ENCODE measurements at places on chromosomes 3 and 15.
A peak's percentile ranks its signal among the peaks of the same experiment; 100 is the strongest.

DNA sequence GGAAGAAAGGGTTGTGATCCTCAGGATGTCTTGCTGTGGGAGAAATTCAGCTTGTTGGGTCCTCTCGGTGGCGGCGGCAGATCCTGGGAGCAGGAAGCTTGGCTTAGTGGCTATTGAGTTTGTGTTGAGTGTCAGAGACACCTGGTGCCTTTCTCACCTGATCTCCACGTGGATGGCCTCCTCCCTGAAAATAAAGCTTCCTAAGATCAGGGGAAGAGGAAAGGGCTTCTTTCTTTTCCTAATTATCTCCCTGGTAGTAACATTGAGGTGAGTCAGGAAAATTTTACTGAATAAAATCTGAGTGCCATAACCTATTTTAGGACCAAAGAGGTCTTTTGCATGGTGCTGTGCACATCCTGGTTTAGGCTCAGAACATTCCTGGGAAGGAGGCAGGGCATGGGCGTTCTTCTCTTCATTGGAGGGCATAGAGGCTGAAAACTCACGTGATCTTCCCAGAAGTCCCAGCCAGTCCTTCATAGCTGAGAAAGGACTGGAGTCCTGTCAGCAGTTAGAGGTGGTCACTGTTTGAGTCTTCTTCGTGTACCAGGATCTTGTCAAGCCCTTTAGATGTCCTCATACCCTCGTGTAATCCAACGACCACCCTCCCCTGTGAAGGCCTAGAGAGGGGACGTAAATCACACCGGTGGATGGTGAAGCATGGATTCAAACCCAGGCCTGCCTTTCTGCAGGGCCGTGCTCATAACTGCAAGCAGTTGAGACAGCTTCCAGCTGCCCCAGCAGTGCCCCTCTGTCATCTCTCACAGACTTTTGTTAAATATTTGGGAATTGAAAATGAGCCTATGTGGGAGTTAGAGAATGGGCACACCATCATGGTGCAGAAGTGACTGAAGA is 1.1 kb downstream of the CMTM8 start:
- DNase-seq = no peak

GRCh38 chr3:119825820-119826219 is 43.9 kb downstream of the NR1I2 start:
- no peak for DNase-seq

GRCh38 chr15:58139989-58140522 is 1.9 kb downstream of the AQP9 start:
- DNase-seq = no peak

DNA sequence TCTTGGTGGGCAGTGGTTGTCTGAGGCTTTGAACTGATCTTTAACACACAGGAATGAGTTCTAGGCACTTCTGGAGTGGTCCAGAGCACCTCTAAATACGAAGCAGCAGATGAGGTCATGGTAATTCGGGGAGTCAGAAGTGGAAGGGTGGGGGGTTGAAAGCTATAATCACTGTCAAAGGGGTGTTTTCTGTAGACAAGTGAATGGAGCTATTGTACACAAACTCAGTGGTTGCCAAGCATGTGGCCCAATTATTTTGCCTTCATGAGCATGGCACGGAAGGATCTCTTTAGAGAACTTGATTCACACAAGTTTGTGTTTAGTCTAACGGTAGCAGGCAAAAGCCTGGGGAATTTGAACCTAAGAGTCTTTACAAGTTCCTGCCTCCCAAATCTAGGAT is 6.3 kb downstream of the FRMD5 start:
- DNase-seq = no peak

GRCh38 chr3:66302288-66302687 is 81.5 kb downstream of the SLC25A26 start:
- DNase-seq = no peak

DNA sequence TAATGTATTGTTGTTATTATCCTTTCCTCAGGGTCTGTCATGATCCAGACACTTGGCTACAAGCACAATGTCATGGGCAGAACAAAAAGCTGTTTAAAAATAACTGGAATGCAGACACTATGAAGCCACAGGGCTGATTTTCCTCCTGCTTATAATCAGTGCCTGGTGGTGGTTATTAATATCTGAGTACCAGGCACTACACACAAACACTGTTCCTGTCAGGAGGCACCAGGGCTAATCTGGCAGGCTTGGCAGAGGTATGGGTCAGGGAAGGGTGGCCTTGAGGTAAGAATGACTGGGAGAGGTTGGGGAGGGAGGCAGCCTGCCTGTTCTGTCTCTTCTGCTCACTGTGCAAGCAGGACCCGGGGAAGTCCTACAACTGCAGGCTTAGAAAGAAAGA is 67.2 kb downstream of the WDR76 start:
- DNase-seq = no peak

DNA sequence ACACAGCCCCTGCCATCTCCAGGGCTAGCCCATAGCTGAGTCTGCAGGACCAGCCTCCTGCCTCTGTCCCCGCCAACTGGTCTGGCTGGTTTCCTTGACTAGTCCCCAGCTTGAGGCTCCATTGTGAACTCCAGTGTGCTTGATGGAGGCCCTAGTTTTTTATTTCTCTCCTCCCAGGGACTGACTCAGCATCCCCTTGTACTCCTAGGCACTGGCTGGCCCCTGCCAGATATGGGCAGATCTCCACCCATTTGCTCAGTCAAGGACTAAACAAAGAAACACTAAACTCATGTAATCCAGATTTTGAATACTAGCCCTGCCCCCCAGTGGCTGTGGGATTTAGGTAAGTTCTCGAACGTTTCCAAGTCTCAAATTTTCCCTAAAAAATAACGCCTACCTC is 415.4 kb upstream of the RORA start:
- no peak for DNase-seq

- no peak for DNase-seq
Measured at GRCh38 chr3:193870376-193871219, 265.4 kb upstream of the HES1 start.

GRCh38 chr3:172315401-172316091 is 132.7 kb downstream of the GHSR start:
- peak; percentile 80 for DNase-seq

GRCh38 chr3:32436816-32437189 is 45.1 kb downstream of the CMTM7 start:
- DNase-seq = no peak

DNA sequence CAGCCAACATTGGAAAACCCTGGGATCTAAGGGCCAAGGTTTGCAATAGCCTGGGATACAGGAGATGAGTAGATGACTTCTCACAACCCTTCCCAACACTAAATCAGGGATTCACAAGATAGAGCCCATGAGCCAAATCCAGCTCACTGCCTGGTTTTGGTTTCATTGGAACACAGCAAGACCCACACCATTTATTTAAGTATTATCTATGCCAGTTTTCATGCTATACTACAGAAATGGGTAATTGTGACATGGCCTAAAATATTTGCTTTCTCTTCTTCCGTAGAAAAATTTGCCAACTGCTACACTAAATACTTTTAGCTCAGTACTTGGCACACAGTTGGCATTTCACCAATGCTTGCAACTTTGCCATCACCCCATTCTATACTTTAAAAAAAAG is 132.0 kb upstream of the LMCD1 start:
- no peak for DNase-seq

DNA sequence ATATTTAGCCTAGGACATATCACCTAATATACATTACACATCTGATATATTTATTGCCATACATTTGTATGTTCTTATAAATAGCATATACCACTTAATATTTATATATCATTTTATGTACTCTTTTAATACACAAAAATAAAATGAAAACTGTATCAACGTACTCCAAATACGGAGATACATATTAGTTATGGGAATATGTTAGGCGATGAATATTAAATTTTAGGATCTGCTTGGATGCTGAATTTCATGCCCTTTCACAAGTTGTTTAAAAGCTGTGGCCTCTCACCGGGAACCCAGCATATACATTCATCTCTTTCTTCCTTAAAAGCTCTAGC is 50.6 kb downstream of the ZIC4 start:
- no peak for DNase-seq

- peak; percentile 26 for DNase-seq
Measured at GRCh38 chr3:172171396-172172075, 132.2 kb downstream of the FNDC3B start.

- DNase-seq = peak; percentile 61
Measured at GRCh38 chr3:138941259-138941885, 5.6 kb downstream of the FOXL2 start.

- no peak for DNase-seq
Measured at GRCh38 chr15:59105854-59106253, 908 bp downstream of the CCNB2 start.

DNA sequence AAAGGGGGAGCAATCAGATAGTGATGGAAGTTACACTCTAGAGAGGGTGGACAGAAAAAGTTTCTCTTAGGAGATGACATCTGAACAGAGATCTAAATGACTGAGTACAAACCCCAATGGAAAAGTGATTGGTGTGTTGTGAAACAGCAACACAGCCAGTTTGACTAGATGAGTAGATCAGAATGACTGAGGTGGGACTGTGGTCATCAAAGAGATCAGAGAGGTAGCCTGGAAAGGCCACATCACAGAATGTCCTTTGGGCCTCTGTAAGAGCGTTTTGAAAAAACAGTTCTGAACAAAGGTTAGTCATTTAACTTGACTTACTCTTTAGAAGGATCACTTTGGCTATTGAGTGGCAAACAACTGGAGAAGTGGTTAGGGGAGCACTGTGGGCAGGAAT is 10.6 kb downstream of the LRRC58 start:
- no peak for DNase-seq

DNA sequence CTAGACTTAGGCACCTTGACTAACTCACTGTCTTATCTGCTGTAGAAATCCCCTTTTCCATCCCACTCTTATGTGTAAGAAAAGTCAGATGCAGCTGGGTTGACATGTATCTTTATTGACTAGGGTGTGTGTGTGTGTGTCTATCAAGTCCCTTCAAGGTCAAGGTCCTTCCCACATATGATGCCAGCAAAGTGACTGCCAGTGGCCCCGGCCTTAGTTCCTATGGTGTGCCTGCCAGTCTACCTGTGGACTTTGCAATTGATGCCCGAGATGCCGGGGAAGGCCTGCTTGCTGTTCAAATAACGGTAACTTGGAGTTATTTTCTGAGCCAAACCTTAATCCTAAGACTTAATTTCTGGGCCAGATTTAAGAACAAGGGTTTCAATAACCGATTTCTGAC is 76.3 kb downstream of the DNASE1L3 start:
- DNase-seq = no peak

- DNase-seq = no peak
Measured at GRCh38 chr15:101112336-101113113, 139.3 kb downstream of the CHSY1 start.

DNA sequence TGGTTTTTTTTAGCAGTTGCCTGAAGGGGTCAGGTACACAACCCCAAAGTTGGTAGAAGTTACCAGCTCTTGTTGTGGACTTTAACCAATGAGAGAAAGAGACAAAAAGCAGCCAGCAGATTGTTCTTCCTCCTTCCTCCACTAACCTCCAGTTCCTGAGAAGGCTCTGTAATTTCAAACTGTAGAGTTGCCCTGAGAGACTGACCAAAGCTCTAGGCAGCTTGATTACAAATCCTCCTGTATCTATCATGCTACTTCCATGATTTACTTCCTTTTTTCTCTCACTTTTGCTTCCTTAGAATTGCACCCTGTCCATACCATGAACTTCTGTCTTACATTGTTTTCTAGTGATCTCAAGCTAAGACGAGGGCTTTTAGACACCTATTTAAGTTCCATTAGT is 29.2 kb downstream of the NSUN3 start:
- DNase-seq = no peak

DNA sequence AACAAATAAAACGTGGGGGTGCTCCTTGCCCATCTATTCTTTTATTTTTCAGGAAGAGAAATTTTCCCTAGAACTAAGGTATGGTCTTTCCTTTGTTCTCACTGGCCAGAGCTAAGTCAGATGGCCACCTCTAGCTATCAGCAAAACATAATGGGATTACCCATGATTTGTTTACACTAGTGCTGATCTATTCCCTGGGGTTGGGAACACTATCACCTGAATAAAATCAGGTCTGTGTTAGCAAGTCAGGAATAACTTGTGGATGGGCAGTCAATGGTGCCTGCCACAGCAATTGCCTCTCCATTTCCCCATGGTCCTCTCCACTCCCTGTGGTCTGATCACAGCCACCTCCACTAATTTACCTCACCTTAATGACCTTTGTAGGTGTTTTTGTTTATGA is 181.7 kb upstream of the CADPS start:
- no peak for DNase-seq

DNA sequence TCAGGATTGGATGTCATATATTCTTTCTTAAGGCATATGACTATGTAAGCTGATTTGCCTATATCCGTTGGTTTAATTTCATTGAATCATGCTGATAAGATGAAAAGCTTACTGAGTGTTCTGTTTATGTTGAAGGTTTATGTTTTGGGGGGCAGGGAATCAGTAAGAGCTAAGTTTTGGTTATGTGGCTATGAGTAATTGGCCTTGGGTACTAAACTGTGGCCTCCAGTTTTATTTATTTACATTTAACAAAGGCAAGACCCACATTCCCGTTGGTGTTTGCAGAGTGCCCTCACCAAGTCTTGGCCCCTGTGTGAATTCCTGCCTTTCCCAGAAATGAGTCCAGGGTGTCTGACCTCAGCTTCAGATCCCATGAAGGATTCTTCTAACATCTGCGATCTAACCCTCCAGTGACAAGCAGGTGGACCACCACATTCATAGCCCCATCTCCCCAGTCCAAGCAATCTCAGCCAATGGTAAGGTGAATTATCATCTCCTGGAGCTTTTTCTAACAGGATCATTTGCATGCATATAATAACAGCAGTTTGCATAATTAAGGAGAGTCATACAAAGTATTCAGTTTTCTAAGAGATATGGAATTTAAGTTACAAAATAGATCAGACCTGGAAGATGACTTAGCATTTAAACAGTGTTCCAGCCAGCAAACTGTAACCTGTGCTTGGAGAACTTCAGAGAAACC is 27.4 kb downstream of the GLDN start:
- peak; percentile 93 for DNase-seq

GRCh38 chr3:175896655-175897054 is 1037.5 kb downstream of the NAALADL2 start:
- DNase-seq = no peak

GRCh38 chr15:33584797-33585196 is 274.0 kb downstream of the RYR3 start:
- peak; percentile 67 for DNase-seq

DNA sequence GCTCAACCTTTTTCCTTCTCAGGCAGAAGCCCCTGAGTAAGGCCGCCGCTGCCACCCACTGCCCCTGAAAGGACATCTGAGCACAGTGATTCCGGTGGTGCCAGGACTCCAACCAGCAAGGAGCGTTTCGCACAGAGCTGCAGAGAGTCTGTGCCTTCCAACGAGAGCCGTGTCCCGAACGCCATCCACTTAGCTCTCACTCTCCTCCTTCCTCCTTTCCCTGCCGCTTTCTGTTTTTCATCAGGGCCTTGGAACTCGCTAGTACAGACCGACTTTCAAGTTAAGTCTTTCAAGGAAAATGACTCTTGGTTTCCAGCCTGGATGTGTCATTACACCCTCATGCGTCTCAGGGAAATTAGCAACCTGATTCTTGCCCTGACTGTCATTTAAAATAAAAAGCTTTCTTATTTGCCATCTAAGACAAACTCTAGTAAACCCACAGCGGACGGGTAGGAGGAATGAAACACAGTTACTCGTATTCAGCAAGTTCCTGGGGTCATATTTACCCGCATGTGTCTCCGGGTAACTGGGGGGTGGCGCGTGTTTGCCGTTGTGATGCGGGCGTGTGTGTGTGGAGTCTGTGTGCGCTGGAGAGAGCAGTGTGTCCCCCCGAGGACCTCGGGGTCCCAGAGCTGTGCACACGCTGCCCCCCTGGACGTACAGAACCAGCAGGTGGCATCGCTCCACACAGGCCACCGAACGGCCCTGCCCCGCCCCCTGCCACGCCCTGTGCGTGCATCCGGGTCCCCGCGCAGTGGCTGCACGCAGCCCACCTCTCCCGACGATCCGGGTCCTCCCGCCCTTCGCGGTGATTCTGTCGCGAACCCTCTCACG is 30.4 kb upstream of the ALDH1A3 start:
- DNase-seq = no peak

GRCh38 chr3:9402410-9403228 is 5.2 kb downstream of the SETD5 start:
- DNase-seq = no peak

Measured in HCEC 1CT (cell line).